Effector memory CD4-positive, alpha-beta T cell (primary cell): ENCODE measurements at places on chromosomes 6 and 20.

- no peak for DNase-seq
Observed at GRCh38 chr20:49507741-49508434, 25.4 kb upstream of the KCNB1 start.

DNA sequence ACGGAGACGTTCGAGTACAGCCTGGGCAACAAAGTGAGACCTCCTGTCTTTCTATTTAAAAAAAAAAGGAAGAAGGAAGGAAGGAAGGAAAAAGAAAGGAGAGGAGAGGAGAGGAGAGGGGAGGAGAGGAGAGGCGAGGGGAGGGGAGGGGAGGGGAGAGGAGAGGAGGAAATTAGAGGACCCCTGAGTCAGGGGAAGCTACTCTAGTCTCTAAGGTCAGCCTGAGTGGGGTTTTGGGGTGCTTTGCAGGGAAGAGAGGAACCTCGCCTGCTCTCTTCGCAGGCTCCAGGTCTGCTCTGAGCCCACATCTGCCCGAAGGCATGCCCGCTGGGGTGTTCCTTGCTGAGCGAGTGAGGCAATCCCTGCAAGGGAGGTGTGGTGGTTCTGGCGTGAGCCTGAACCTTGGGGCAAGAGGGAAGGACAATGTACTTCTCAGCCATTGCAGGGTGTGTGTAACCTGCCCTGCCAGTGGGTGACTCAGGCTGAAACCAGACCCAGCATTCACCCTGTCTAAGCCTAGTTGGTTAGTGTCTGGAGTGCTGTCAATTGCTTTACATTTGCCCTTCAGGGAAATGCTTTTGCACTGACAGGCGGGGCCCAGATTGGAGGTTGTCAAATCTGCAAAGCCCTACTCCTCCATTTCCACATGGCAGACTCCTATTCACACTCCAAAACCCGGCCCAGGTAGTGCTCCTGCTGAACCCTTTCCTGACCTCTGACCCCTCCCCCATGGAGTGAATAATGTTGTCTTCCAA lies 15.3 kb upstream of the MMP9 start:
- no peak for DNase-seq

- no peak for DNase-seq
Observed at GRCh38 chr6:166608774-166609173, 18.3 kb downstream of the RPS6KA2 start.

GRCh38 chr6:10964684-10965083 lies 77.8 kb downstream of the SYCP2L start:
- no peak for DNase-seq

DNA sequence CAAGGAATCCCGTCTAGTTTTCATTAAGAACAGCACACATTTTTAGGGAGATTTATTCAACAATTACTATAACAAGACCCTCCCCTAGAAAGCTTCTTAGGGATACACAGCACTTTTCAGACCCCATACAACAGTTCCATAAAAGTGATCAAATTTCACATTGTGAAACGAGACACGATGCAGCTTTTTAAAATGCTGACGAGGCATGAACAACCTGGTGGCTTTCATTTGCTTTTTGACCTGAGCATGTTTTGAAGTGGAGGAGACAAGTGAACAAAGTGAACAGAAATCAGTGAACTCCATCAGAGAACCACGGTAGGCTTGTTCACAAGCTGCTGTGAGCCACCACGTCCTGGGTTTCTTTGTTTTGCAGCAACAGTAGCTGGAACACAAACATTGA lies 112.2 kb downstream of the PCSK2 start:
- no peak for DNase-seq

- no peak for DNase-seq
Observed at GRCh38 chr6:1406306-1407072, 17.1 kb downstream of the FOXF2 start.

GRCh38 chr6:3455147-3455568 lies 1.7 kb downstream of the SLC22A23 start:
- DNase-seq, result peak; percentile 28

DNA sequence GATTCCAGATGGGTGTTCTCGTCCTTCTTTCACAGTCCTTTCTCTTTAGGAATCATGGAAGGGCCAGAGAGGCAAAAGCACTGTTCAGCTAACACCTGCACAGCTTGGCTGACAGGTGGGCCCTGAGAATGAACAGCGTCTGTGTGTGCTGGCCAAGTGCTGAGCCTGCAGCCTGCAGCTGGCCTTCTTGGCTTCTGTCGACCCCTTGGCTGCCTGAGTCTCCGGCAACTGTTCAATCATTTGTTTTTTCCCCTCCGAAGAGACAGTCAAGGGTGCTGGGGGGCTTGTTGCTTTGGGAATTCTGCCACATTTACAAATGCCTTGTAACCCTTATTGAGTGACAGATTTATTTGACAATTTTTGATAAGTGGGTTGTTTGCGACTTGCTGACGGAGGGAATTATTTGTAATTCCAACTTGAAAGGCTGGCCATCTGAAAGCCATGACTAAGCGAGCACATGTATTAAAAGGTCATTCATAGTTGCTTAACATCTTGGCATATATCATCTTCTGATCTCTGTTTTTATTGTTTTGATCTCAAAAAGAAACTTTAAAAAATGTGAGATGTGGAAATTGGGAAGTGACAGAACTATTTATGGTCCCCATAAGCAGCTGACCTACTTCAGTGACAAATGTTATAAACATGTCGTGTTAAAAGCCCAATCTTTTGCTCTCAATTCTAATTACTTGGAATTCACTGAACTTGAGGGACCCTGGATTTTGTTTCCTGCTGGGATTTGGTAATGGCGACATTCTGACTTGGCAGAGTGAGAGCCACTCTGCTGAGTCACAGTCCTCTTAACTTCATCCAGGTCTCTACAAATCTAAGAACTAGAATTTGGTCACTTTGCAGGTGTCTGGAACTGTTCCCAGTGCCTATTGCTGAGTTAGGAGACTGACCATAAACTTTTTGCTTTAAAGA lies 41.9 kb upstream of the FERMT1 start:
- DNase-seq, result no peak
